Fibroblast of lung (primary cell): ENCODE measurements at places on chromosomes 13 and 19. TPM values are rescaled to one million over a fixed set of nuclear protein-coding genes. Genes with fewer than 3 reads are reported as not detected.

DNA sequence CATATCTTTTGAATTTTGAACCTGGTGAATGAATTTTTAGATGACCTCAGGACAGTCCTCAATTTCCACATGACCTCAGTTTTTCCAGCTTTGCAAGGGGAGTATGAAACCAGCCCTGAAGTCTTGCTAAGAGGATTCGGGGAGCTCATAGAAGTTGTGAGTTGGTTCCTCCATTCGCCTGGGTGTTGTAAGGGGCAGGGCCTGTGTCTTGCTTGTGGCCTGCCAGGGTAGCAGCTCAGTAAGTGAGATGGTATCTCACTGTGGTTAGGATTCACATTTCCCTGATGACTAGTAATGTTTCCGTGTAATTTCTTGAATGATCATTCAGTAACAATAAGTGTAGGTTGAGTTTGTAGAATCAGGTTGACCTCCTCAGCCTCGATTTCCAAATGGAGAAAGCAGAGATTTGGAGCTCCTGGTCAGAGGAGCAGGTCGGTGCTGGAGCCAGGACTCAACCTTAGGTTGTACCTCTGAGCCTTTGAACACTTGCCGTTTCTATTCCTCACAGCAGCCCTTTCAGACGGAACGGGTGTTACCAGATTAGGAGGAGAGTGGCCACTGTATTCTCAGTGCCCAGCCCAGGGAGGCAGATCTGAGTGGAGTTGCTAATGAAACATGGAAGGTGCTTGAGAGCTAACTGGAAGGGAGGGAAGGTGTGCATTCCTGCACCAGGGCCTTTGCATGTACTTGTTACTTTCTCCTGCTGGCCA lies 14.6 kb downstream of the NACC1 start:
- peak; percentile 33 for DNase-seq

GRCh38 chr13:112899281-112900225 lies 69.5 kb upstream of the MCF2L start:
- DNase-seq, result no peak

DNA sequence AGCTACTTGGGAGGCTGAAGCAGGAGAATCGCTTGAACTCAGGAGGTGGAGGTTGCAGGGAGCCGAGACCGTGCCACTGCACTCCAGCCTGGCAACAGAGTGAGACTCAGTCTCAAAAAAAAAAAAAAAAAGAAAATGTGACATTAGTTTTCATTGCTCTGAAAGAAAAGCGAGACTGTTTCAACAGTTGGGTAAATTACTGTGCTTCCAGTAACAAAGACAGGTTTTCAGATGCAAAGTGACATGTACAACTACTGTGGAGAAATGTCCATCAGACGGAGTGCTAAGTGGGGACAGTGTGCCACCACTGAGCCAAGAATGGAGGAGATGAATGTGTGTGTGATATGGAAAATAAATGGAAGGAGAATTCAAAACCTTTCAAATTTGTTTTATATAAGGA lies 24.2 kb upstream of the SLC15A1 start:
- no peak for DNase-seq

- DNase-seq, result no peak
These were observed 1.3 kb downstream of the TBXA2R start for GRCh38 chr19:3605361-3605760.

ZNF471 gene
- 4.4 and 9.2 TPM in 2 replicates for total RNA-seq

NAT14 gene
- 12.1 and 18.2 TPM in 2 replicates for total RNA-seq
